ENCODE measurements at places on chromosomes 5 and 9.

GRCh38 chr9:14322211-14323082 lies 8.5 kb upstream of the NFIB start:
- peak; percentile 98 for DNase-seq

DNA sequence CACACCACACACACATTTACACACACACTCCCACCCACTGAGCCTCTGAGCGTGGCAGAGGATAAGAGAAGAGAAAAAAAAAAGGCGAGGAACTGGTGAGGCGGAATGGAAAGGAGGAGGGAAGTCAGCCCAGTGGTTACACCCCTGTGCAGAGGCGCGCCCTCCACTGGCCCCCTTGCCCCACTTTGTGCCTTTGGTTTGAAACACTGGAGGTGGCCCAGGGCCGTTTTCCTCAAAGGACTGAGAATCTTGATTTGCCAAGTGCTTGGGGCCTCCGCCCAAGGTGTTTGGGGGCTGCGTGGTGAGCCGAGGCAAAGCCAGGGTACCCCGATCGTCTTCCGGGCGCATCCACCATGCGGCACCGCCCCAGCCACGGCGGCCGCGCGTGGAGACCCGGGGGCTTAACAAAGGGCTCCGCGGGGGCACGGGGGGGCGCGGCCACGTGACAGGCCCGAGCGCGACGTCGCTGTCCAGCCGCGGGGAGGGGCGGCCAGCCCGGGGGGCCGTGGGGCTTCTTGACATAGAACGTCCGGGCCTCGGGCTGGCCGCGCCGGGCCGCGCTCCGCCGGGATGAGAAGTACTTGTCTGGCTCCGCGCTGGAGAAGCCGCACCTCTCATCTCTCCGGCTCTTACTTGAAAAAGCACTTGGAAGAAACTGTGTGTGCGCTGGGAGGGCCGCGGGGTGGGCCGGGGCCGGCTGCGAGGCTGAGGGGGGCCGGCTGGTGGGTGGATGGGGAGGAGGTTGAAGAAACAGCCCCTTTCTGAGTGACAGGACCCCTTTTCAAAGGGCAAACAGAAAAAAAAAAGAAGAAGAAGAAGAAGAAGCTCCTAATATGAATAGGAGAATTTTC lies 21.0 kb downstream of the NR2F1 start:
- peak; percentile 59 for DNase-seq

- peak; percentile 98 for DNase-seq
These were observed 1.0 kb upstream of the DAB2IP start for GRCh38 chr9:121650217-121651007.

DNA sequence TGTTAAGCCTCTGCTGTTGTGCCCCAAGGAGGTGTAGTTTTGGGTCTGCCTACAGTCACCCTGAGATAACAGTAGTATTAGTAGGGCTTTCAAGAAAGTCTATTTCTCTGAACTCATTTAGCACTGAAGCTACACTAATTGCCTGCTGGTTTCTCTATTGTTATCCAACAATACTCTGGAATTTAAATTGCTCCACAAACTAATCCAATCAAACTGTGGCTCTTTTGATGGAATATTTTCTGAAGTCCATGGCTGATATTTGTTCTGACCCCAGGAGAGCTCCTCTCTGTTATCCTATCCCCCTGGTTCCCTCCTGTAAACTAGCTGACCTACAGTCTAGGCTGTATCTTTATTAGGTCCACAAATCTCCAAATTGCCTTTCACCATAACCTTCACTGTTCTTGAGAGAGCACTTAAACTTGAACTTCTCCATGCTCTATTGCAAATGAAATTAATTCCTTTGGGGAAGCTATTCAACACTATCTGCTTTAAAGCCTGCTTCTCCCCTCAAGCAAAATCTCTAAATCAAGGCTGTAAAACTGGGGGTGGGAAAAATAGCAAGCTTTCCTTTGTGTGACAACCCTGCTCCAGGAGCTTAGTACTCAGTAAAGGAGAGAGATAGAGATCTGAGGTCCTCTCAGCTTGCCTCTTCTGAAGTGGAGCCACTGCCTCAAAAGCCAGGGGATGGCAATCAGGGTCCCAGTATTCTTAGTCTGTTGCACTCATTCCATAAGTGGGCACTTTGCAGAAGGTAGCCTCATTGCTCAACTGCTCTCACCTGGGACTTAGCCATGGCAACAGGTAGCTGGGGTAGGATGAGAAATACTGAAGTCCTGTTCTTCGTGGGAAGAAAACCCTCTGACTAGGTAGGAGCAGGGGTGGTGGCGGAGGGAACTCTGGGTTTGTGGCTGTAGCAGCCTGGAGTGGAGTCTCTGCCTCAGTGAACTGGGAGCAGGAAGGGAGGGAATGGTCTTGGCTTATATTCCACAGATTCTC lies 110.9 kb downstream of the MACIR start:
- DNase-seq = no peak

DNA sequence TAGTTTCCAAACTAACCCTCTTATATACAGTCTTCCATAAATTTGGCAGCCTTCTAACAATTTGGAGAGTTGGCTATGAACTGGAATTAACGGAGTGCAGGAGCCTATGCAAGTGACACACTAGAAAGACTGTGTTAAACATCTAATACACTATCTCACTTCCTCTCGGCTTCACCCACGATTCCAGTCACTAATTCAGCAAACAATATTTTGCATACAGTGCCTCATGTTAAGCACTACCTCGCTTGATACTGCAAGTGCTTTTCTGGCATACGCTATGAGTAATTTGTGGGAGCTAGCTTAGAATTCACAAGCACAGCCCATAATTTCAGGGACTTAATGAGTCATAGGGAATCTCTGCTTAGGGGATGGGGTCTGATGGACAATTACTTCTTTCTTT lies 102.5 kb downstream of the ST8SIA4 start:
- no peak for DNase-seq

DNA sequence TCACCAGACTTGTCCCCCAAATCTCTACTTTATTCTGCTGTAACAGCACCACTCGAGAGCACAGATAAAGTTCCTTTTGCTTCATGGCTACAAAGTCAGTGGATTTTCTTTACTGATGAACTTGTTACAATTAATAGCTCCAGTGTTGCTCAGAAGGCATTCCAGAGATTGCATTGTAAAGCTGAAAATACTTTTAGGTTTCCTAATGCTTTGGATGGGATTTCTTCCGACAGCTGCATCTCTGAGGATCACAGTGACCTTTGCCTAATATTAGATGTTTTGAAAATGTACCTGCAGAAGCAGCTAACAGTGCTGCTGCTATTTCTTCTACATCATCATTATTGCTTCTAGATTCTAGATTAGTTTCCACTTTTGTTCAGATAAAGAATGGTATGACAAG lies 58.8 kb upstream of the TMEM171 start:
- DNase-seq = peak; percentile 27

DNA sequence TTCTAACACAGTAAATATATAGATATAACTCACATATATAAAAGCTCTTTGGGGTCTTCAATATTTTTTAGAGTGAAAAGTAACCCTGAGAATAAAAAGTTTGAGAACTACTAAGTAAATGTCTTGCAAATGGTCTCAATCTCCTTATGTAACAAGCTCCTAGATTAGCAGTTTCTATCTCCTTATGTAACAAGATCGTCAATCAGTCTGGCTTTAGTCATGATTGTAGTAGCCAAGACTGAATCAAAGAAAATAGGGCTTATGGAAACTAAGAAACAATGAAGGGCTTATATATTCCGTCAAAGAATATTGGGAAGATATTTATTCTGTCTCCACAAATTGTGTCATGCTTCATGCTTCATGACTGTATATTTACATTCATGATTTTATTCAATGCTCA lies 22.4 kb upstream of the FREM1 start:
- no peak for DNase-seq

Data from tongue (tissue), 3 donors.